CD4-positive, alpha-beta memory T cell (primary cell): ENCODE measurements at places on chromosomes 16 and 17. TPM values are rescaled to one million over a fixed set of nuclear protein-coding genes. Genes with fewer than 3 reads are reported as not detected.

GRCh38 chr16:88838566-88838965, 18.2 kb downstream of the GALNS start:
- no peaks in the 10 kb centered on the region for H3K27me3 ChIP-seq
- DNase-seq: no peak
- H3K4me3 ChIP-seq: no peak overlapping the region
- H3K4me1 ChIP-seq: no peaks in the 10 kb centered on the region
- H3K27ac ChIP-seq: no peak overlapping the region

The NEUROD2 gene
- not detected for polyA plus RNA-seq

DNA sequence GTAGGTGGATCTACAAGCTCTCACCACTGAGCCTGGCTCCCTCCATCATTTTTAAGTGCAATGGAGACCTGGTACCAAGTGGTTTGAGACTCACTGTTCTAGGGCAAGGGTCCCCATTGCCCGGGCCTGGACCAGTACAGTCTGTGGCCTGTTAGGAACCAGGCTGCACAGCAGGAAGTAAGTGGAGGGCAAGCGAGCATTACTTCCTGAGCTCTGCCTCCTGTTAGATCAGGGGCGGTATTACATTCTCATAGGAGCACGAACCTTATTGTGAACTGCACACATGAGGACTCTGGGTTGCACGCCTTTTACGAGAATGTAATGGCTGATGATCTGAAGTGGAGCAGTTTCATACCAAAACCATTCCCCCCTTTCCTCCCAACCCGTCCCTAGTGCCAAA, 6.8 kb upstream of the ZNF594 start:
- H3K4me3 ChIP-seq: no peak overlapping the region
- H3K4me1 ChIP-seq: peaks cover 5% of the 10 kb centered on the region
- H3K27me3 ChIP-seq: no peaks in the 10 kb centered on the region

DNA sequence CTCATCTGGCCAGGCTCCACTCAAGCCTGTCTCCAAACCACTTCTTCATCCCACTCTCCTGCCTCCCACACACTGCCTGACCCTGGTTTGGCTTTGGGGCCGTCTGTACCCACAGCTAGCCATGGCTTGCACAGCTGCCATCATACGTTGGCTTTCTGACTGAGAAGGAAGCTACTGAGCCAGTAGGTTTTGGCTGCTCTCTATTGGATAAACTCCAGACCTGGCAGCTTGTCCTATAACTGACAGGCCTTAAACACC, 3.9 kb downstream of the MIF4GD start:
- peaks cover 19% of the 10 kb centered on the region for H3K36me3 ChIP-seq
- H3K4me3 ChIP-seq: no peak overlapping the region
- peaks cover 26% of the 10 kb centered on the region for H3K4me1 ChIP-seq
- H3K27me3 ChIP-seq: no peaks in the 10 kb centered on the region
- no peak overlapping the region for H3K27ac ChIP-seq
- DNase-seq: no peak

GRCh38 chr16:80746231-80746630, 58.2 kb downstream of the CDYL2 start:
- no peaks in the 10 kb centered on the region for H3K36me3 ChIP-seq
- no peak overlapping the region for H3K4me3 ChIP-seq
- peaks cover 11% of the 10 kb centered on the region for H3K4me1 ChIP-seq
- DNase-seq: no peak
- H3K27ac ChIP-seq: no peak overlapping the region

DNA sequence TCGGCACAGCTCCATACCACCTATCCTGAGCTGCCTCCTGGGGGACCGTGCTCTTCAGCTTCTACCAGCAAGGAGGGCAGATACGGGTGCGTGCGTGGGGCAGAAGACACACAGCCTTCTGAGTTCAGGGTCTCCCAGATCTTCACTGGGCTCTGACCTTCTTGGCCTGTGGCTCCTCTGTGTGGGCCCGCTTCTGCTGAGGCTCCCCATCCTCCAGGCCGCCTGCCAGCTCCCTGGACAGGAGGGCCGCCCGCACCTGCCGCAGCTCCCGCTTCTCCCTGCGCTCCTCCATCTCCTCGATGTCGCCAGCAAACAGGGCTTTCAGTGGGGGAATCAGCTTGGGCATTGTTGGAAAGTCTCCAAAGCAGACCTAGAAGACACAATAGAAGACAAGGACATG, 25.2 kb downstream of the ELAC2 start:
- no peaks in the 10 kb centered on the region for H3K27me3 ChIP-seq
- H3K36me3 ChIP-seq: peaks cover 65% of the 10 kb centered on the region
- H3K27ac ChIP-seq: no peak overlapping the region
- no peak overlapping the region for H3K4me3 ChIP-seq

DNA sequence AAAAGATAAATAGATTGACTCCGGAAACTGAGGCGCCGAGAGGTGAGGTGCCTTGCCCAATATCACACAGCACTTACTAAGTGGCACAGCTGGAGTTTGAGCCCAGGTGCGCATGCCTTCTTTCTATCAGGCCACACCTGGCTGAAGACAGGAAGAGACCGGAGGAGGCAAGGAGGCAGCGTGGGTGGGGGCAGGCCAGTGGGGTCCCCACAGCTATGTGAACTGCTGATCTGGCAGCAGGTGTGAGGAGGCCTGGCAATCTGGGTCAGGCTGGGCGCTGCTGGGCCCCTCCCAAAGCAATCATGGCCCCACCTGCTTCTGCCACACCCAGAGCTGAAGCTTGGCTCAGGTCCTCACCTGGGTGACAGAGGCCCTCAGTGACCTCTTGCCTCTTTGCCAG, 1.9 kb upstream of the GDPD3 start:
- no peak for DNase-seq
- no peak overlapping the region for H3K4me3 ChIP-seq
- peaks cover 24% of the 10 kb centered on the region for H3K36me3 ChIP-seq
- peaks cover 27% of the 10 kb centered on the region for H3K4me1 ChIP-seq
